Urothelium cell line (cell line): ENCODE measurements at places on chromosomes 12 and 14.

- DNase-seq, result no peak
Observed at GRCh38 chr12:93183940-93184671, 193.6 kb upstream of the NUDT4 start.

GRCh38 chr14:22824711-22825359, 4.9 kb upstream of the MRPL52 start:
- peak; percentile 86 for DNase-seq

DNA sequence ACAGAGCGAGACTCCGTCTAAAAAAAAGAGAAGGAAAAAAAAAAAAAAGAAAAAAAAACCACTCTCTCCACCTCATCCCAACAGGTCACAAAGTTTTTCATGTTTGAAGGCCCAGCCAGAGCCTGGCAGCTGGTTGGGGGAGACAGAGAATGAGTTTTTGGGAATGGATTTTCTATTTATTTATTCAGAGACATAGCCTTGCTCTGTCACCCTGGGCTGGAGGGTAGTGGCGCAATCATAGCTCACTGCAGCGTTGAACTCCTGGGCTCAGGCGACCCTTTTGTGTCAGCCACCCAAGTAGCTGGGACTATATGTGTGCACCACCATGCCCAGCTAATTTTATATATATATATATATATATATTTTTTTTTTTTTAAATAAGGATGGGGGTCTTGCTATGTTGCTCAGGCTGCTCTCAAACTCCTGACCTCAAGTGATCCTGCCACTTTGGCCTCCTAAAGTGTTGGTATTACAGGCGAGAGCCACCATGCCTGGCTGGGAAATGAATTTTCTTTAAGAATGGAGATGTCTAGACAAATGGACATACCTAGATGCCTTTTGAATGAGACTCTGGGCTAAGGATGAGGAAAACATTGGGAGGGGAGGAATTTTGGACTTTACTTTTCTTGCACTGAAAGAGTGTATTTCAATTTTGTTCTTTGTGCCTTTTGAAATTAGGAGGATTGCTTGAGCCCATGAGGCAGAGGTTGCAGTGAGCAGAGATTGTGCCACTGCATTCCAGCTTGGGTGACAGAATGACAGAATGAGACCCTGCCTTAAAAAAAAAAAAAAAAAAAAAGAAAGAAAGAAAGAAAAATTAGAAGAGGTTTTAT, 16.9 kb upstream of the PPP1R1A start:
- DNase-seq, result no peak

DNA sequence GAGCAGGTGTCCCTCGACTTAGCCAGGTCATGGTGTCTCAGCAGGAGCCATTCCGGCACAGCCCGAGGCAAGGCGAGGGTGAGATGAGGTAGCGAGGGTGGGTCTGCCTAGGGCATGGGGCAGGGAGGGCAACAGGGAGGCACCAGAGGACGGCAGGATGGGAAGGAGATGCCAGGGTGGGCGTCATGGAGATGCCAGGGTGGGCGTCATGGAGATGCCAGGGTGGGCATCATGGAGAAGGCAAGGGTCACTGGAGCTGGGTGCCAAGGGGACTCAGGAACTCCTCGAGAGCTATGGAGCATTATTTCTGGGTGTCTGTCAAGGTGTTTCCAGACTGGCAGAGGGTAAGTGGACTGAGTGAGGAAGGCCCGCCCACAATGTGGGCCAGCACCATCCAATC, 7.4 kb downstream of the DEGS2 start:
- no peak for DNase-seq

GRCh38 chr12:55930771-55931316, at the start of gene DGKA:
Gene DGKA (plus strand): TSS chr12:55931162. CDS start chr12:55936504, 5,342 bp downstream.
- DNase-seq, result peak; percentile 54

- DNase-seq, result peak; percentile 91
Observed at GRCh38 chr14:73662487-73662943, 17.7 kb downstream of the DNAL1 start.

DNA sequence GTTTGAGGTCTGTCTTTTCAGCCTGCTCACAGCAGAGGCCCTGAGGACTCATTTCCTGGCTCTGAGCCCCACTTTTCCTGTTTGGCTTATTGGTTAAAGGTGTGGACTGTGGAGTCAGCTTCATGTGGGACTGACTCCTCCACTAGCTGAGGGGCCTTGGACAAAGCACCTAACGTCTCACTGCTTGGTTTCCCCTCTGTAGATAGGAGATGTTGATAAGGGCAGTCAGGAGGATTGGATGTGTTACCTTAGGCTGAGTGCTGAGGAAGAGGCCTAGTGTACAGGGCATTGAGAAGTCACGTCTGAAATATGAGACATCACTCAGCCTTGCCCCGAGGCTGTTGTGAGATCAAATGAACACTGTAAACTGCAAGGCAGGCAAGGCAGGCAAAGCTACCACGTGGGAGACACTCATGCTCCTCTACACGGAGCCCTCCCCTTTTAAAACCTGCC, 27.1 kb upstream of the TCL1A start:
- DNase-seq, result no peak

DNA sequence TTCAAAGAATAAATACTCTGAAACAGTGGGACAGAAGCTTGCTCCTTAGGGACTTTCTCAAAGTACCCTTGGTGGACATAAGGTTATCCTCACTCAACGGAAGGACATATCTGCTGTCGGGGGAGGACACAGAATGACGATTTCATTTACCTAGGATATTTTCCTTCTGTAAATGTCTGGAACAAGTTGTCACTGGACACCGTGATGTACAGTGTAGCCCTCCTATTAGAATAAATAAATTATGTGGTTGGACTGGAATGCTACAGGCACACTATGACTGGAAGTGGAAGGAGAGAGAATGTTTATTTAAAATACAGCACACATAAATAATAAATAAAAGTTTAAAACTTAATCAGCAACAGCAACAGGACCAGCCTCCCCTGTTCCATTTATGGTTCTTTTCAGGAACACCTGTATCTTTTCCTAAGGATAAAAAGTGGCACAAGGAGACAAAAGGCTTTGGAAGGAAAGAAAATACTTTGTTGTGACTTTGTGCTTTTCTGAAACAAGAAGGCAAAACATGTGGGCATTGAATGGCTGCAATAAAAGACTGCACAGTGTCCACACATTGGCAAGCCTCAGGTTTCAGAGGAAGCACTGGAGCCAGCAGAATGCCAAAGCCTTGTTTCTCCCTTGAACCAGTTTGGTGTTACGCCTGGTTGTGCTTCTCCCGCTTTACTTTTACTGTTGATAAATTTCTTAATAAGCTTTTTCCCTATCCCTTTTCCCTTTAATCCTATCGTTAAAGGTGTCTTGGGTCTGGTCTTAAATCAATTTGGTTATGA, 36.8 kb downstream of the FGD4 start:
- peak; percentile 20 for DNase-seq

DNA sequence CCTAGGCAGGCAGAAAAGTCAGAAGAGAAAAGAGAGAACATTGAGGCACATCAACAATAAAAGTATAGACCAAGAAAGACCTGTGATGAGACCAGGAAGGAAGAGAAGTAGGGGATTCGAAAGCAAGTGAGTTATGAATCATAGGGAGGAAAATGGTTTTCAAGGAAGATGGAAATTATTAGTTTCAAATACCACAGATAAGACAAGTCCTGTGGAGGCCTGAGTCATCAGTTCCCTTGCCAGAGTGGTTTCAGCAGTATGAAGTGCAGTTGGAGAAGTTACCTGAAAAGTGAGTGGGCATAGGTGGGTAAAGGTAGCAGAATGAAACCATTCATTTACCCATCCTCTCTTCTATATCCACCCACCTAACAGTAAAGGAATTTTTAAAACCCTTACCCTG, 25.2 kb upstream of the TSPAN8 start:
- DNase-seq, result peak; percentile 33

GRCh38 chr12:77894556-77894955, 63.9 kb downstream of the NAV3 start:
- no peak for DNase-seq

- DNase-seq, result no peak
Observed at GRCh38 chr14:35045798-35046047, 349 bp upstream of the FAM177A1 start.

- peak; percentile 69 for DNase-seq
Observed at GRCh38 chr12:71938728-71939385, at the start of gene TPH2. Gene TPH2 (plus strand): TSS chr12:71938845. CDS start chr12:71938987, 142 bp downstream.

- no peak for DNase-seq
Observed at GRCh38 chr12:32864731-32865130, 31.8 kb downstream of the PKP2 start.

DNA sequence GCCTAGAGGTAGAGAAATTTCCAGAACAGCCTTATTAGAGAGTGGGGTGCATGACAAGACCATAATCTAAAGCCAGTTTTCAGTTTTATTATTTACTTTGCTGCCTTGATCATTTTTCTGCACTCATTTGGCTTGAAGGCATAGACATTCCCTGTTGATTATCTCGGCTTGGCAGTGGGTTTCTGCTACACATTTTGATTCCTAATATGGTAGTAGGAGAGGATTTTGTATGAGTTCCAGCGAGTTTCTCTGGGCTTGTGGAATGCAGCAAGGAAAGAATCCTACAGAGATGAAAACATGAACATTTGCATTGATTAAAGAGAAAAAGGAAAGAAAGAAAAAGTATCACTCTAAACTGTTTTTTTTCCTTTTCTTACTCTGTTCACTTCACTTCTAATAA, 281.2 kb downstream of the PAWR start:
- DNase-seq, result no peak

GRCh38 chr12:129651951-129652350, 251.9 kb downstream of the TMEM132D start:
- DNase-seq, result no peak

GRCh38 chr12:69410571-69410970, 51.0 kb downstream of the YEATS4 start:
- no peak for DNase-seq

- no peak for DNase-seq
Observed at GRCh38 chr14:28766469-28766955, at the start of gene FOXG1. Gene FOXG1 (plus strand): TSS chr14:28766787. CDS start chr14:28767280, 493 bp downstream.

GRCh38 chr14:93994919-93995682, 2.0 kb upstream of the CCDC197 start:
- peak; percentile 75 for DNase-seq

GRCh38 chr14:22800346-22800745, 14.9 kb downstream of the SLC7A7 start:
- no peak for DNase-seq

DNA sequence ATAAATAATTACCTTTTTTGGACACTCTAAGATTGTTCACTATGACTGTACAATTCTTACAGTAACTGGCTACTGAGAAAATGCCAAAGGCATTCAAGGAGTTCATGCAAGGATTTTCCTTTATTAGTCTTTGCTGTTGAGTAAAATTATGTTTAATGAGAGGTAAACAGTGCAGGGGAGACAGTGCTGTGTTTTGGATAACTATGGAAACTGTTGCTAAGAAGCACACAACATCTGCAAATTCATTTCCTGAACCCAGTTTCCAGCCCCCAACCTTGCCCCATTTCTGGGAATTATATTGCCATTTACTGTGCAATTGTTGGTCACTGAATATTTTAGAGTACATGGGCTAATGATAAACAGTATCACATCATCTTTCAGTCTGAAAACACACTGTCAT, 1005.8 kb downstream of the TRHDE start:
- DNase-seq, result no peak
